ENCODE measurements at places on chromosomes 2 and 18.
A peak's percentile ranks its signal among the peaks of the same experiment; 100 is the strongest.

GRCh38 chr2:30259827-30260679, 28.7 kb downstream of the LBH start:
- H3K4me1 ChIP-seq: peaks cover 95% of the 10 kb centered on the region
- H3K36me3 ChIP-seq: peaks cover 63% of the 10 kb centered on the region
- peak overlapping the region; percentile 96 for H3K27ac ChIP-seq
- DNase-seq: no peak
- no peaks in the 10 kb centered on the region for H3K27me3 ChIP-seq
- H3K4me3 ChIP-seq: peak overlapping the region; percentile 87

GRCh38 chr2:222878877-222879603, 18.2 kb downstream of the ACSL3 start:
- DNase-seq: no peak
- H3K27ac ChIP-seq: no peak overlapping the region
- no peak overlapping the region for H3K4me3 ChIP-seq
- H3K4me1 ChIP-seq: peaks cover 28% of the 10 kb centered on the region

GRCh38 chr2:223890721-223891120, 53.3 kb upstream of the AP1S3 start:
- H3K27ac ChIP-seq: no peak overlapping the region
- H3K4me1 ChIP-seq: no peaks in the 10 kb centered on the region
- peaks cover 72% of the 10 kb centered on the region for H3K36me3 ChIP-seq

DNA sequence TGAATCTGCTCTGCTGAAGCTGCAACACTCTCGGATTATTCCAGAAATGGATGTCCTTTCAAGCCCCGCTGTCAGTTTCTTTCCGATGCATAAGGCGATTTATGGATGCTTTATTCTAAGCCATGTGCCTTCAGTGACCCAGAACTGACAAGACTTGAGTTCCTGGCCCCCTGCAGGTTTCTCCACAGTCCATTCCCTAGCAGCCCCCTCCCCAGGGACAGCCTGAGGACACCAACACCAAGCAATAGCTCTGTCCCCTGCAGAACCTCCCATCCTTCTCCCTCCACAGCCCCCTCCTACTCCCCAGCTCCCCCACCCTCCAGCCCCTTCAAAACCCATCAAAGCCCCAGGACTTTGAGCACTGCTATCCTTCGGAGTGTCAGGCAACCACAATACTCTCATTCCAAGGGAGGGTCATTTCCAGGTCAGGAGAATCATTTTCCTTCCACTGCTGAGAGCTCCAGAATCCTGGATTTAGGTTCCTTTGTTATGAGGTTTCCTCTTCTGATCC, 24.6 kb upstream of the SPP2 start:
- H3K27me3 ChIP-seq: peaks cover 2% of the 10 kb centered on the region
- H3K27ac ChIP-seq: peak overlapping the region; percentile 90
- DNase-seq: no peak
- no peaks in the 10 kb centered on the region for H3K36me3 ChIP-seq
- peaks cover 36% of the 10 kb centered on the region for H3K4me1 ChIP-seq

DNA sequence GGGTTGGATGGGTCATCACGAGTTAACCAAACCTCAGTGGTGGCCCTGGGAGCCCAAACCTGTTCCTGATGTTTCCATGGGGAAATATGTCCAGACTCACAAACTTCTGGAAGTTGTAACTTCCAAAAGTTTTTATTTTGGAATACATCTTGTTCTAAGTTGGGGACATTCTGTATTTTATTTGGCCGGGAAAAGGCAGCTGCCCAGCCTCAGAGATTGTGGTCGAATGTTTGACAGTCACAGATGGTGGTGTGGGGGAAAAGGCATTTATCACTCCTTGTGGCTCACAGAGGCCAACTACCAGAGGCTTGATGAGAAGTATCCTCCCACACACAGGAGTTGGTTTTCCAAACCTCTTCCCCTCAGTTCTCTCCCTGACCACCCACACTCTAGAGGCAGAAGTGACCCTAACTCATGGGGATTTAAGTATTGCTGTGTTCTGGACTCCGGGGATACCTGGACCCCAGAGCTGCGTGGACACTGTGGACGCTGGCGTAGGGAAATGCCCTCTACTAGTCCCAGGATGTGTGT, 124.7 kb upstream of the PPP1CB start:
- no peaks in the 10 kb centered on the region for H3K27me3 ChIP-seq
- peak overlapping the region; percentile 89 for H3K27ac ChIP-seq
- no peak for DNase-seq
- peaks cover 2% of the 10 kb centered on the region for H3K36me3 ChIP-seq
- no peak overlapping the region for H3K4me3 ChIP-seq

- DNase-seq: no peak
- H3K27ac ChIP-seq: no peak overlapping the region
- no peaks in the 10 kb centered on the region for H3K36me3 ChIP-seq
- peaks cover 8% of the 10 kb centered on the region for H3K27me3 ChIP-seq
These were observed 145.4 kb upstream of the ZNF516 start for GRCh38 chr18:76640438-76640837.

DNA sequence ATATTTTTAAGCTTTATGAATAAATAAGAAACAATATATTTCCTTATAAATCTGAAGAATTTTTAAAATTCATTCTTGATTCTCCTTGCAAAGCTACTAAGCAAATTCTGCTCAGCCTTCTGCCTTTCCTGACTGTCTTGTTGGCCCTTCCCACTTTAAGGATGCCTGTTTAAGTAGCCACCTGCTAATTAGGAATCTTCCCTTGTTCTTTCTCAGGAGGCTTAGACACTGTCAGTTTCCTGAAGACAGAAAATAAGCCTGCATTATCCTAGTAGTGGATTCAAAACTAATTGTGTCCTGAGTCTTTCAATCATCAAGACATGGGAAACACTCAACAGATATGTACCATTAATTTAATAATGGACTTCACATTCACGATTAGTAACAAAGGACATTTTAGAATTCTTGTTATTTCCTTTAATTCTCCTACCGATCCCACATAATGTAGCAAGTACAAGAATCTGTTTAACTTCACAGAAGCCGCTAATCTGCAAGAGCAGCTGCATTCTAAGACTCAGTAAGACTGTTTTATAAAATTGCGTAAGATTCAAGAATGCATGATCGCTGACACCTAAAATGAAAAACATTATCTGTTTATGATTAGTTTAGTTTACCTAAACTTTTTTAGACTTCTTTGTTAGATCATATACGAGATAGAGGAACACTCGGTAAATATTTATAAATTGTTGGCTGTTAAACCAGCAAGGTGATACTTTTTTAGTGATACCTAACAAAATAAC, 445.4 kb upstream of the DSEL start:
- no peak overlapping the region for H3K27ac ChIP-seq
- no peaks in the 10 kb centered on the region for H3K27me3 ChIP-seq
- H3K4me1 ChIP-seq: no peaks in the 10 kb centered on the region
- no peak for DNase-seq

DNA sequence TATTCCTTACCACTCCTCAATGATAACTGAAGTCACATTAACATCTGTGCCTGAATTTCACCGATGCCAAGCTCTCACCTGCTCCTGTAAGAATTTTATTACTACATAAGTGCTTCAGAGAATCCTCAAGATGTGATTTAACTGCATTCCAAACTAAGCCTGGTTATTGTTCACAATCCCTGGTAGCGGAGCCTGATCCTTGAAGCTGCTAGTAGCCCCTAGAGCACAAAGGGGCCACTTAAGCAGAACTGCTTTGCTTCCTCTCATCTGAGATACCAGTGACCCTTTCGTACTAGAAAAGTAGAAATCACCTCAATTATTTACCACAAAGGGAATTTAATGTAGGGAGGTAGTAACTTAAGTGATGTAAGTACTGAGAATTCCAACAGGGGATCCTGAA, 529.6 kb downstream of the CPS1 start:
- no peak for DNase-seq
- H3K36me3 ChIP-seq: no peaks in the 10 kb centered on the region
- H3K4me1 ChIP-seq: no peaks in the 10 kb centered on the region
- no peak overlapping the region for H3K4me3 ChIP-seq
- H3K27ac ChIP-seq: no peak overlapping the region

GRCh38 chr18:69895066-69896047, 52.3 kb downstream of the CD226 start:
- peaks cover 49% of the 10 kb centered on the region for H3K36me3 ChIP-seq
- no peak overlapping the region for H3K4me3 ChIP-seq
- no peaks in the 10 kb centered on the region for H3K27me3 ChIP-seq
- H3K27ac ChIP-seq: peak overlapping the region; percentile 89

- no peak overlapping the region for H3K27ac ChIP-seq
- no peaks in the 10 kb centered on the region for H3K27me3 ChIP-seq
- peaks cover 9% of the 10 kb centered on the region for H3K36me3 ChIP-seq
These were observed 117.4 kb upstream of the NOSTRIN start for GRCh38 chr2:168684921-168685599.

GRCh38 chr18:3972291-3972930, 482.7 kb downstream of the DLGAP1 start:
- H3K27me3 ChIP-seq: peaks cover 4% of the 10 kb centered on the region
- H3K27ac ChIP-seq: no peak overlapping the region
- no peaks in the 10 kb centered on the region for H3K36me3 ChIP-seq
- no peak for DNase-seq

GRCh38 chr18:5909125-5909524, 13.8 kb upstream of the TMEM200C start:
- peaks cover 28% of the 10 kb centered on the region for H3K27me3 ChIP-seq
- no peak overlapping the region for H3K27ac ChIP-seq
- no peak overlapping the region for H3K4me3 ChIP-seq
- H3K36me3 ChIP-seq: no peaks in the 10 kb centered on the region
- no peaks in the 10 kb centered on the region for H3K4me1 ChIP-seq
